Activated gamma-delta T cell treated with Interleukin-2 at 50 U/mL for 16 hours (primary cell): ENCODE measurements at places on chromosomes 13 and 19.

- DNase-seq = no peak
Observed at GRCh38 chr13:35767256-35767976, 290.9 kb upstream of the MAB21L1 start.

- no peak for DNase-seq
Observed at GRCh38 chr13:96299235-96299634, 209.3 kb downstream of the HS6ST3 start.

GRCh38 chr19:44712864-44713515 lies 14.0 kb downstream of the CEACAM16 start:
- DNase-seq = no peak

DNA sequence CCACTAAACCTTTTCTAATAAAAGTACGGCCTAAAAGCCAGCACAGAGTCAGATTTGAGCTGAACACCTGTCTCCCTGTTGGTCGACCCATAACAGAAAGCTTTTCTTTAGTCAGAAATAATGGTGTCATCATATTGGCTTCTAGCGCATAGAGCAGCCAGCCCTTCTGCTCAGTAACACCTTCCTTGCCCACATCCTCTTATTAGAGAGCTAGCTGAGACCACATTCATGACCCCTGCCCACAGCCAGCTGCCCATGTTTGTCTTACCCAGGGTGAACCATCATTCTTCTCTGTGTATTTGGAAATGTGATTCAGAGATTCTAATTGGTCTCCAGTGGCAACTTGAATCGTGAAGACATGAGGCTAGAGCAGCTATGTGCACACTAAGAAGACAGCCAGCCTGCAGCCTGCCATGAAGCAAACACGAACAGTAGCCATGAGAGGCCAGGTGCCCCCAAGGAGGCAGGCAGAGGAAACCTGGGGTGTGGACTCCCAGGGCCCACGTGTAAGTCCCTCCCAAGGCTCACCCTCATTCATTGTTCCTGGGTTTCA lies 82.3 kb upstream of the PDCD5 start:
- no peak for DNase-seq

DNA sequence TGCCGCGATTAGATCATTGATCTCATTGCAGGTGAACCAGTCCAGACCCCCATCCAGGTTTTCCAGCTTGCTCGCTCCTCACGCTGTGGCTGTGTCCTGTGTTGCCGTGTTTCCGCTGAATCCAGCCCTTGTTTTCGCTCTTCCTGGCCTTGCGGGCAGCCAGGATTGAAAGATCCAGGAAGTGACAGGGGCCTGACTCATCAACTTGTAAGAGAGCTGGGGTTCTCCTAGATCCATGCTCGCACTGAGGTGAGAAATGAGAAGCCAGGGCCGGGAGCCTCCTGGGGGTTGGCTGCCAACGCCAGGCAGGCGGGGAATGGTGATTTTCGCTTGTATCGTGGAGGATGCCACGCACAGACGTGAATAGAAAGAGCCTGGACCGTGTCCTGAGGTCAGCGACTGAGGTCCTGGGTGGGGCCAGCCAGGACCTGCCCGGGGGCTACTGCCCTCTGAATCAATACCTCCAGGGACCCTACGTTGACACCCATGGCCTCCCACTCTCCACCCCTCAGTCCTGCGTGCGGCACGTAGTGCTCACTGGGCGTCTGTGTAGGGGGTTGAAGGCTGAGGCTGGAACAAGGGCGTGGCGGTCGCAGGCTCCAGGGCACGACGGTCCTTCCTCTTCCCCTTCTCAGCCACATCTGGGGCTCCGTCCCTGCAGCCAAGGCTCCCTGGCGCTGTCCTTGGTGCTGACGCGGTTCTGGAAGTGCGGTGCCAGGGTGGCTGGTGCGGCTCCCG lies 7.3 kb upstream of the PTPRH start:
- peak; percentile 22 for DNase-seq

DNA sequence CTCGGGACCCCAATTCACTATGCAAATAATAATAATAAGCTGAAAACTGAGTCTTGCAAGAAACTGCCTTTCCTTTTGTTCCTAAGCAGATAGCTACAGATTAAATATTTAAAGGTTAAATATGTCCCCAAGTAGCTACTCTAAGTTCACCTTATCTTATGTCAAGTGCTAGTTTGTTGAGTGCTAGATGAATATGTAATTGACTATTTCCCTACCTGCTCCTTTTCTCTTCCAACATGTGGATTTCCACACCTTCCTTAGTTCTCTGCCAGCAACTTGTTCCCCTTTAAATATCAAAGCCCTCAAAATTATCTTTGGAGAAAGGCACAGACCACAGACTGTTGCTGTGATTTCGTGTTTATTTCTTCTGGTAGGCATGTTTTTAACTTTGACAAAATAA lies 709.2 kb upstream of the SLITRK1 start:
- DNase-seq = no peak

DNA sequence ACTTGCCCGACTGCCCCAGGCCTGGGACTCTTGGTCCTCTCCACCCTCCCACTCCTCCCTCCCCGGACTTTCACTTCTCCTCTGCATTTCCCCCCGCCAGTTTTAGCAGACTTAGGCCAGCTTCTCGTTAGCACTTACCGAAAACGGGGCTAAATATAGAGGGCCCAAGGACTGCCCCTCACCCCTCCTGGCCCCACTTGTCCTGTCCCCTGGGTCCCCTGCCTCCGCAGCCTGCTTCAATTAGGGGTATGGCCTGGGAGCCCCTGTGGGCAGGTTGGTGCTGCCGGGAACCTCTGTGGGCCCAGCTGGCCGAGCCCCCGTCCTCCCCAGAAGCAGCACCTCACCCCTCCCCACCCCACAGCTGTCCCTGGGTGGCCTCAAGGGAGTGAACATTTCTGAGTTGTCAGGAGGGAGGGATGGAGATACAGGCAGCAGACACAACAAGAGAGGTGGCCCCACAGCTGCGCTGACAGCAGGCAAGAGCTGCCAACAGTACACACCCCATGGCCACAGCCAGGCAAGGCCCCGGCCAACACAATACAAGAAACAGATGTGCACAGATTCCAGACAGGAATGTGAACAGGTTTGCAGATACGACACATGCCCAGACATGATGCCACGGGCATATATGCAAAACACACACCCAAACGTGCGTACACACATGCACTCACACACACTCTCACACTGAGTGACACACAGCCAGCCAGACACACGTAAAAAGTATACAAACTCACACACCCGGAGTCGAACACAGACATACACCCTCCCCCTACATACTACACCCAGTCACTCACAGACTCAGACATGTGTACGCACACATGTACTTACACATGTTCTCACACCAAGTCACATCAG lies 2.6 kb downstream of the POU2F2 start:
- DNase-seq = no peak

GRCh38 chr13:39536274-39536673 lies 66.7 kb downstream of the LHFPL6 start:
- no peak for DNase-seq

- DNase-seq = no peak
Observed at GRCh38 chr13:28052945-28053344, 47.4 kb downstream of the FLT3 start.

DNA sequence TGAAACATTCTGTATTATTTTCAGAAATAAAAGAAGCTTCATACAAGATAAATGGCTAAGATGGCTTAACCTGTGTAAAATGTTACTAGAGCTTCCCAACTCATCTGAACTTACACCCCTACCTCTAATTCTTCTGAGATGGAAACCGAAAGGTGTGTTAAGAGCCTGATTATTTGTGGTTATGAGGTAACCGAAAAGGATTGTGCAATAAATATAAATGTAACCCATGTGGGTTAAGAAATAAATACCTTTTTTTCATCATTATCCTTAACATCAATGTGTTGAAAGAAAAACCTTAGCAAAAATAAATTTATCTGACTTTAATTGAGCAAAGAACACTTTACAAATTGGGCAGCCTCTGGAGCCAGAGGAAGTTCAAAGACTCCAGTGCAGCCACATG lies 961.8 kb upstream of the SPRY2 start:
- DNase-seq = no peak

DNA sequence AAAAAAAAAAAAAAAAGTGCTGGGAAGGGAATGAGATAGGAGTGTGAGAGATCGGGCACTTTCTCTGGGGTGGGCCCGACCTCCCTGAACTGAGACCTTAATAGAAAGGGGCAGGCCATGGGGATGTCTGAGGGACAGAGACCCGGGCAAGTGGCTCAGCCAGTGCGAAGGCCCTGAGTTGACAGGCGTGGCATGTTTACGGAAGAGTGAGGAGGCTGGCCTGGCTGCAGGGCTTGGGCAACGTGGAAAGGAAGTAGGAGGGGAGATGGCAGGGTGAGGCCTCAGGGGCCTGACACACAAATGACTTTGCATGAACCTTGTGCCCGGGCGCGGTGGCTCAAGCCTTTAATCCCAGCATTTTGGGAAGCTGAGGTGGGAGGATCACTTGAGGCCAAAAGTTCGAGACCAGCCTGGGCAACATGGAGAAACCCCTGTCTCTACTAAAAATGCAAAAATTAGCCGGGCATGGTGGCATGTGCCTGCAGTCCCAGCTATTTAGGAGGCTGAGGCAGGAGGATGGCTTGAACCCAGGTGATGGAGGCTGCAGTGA lies 13.9 kb downstream of the FCHO1 start:
- DNase-seq = no peak

DNA sequence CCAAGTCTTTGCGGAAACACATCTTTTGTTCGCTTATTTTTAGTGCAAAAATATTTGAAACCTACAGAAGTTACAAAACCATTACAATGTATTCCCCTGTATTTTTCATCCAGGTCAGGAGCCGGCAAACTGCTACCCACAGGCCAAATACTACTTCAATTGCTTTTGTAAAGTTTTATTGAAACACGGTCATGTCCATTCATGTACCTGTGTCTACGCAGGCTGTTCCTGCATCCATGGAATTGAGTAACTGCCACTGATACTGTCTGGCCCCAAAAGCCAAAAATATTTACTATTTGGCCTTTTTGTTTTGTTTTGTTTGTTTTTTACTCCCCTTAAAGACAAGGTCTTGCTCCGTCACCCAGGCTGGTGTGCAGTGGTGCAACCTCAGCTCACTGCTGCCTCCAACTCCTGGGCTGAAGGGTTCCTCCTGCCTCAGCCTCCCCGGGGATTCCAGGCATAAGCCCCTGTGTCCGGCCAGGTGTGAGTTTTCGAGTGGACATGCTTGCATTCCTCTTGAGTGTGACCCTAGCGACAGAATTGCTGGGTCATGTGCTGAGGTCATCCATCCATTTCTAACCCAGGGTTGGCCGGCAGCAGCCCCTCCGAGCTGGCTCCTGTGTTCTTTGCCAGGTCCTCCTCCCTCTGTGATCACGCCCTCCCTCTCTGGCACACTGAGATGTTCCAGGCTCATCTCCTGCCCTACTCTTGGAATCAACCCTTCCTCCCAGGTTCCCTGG lies 10.9 kb upstream of the S1PR4 start:
- no peak for DNase-seq

GRCh38 chr13:71278512-71278911 lies 588.5 kb downstream of the DACH1 start:
- no peak for DNase-seq

DNA sequence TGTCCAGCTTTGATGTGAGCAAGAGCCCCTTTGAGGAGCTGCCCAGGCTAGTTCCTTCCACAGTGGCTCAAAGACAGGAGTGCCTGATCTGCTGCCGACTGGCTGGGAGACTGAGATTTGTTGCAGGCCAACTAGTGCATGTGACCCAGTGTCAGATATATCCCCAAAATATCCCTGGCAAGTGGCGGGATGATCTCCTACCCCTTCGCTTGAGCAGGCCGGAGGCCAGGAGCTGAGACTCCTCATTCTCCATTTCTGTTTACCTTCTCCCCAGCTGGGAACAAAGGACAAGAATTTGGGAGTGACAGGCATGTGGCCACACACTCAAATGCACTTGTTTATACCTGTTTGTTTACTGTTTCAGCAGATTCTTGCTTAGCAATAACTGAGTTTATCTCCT lies 37.1 kb upstream of the XPO4 start:
- DNase-seq = no peak

GRCh38 chr19:15828121-15828610 lies 12.7 kb upstream of the OR10H1 start:
- no peak for DNase-seq

GRCh38 chr19:3851254-3852176 lies 17.3 kb downstream of the ZFR2 start:
- DNase-seq = no peak

- peak; percentile 80 for DNase-seq
Observed at GRCh38 chr19:11125994-11126685, 29.4 kb downstream of the SPC24 start.

DNA sequence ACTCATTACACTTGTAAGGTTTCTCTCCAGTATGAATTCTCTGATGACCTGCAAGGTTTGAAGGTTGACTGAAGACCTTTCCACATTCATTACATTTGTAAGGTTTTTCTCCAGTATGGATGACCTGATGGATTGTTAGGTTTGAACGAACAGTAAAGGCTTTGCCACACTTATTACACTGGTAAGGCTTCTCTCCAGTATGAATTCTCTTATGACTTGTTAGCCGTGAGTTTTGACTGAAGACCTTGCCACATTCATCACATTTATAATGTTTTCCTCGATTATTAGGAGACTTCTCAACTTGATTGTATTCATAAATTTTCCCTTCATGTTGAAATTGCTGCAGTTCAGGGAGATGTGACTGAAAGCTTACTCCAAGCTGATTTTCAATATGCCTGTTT lies 6.8 kb upstream of the ZNF347 start:
- DNase-seq = no peak

DNA sequence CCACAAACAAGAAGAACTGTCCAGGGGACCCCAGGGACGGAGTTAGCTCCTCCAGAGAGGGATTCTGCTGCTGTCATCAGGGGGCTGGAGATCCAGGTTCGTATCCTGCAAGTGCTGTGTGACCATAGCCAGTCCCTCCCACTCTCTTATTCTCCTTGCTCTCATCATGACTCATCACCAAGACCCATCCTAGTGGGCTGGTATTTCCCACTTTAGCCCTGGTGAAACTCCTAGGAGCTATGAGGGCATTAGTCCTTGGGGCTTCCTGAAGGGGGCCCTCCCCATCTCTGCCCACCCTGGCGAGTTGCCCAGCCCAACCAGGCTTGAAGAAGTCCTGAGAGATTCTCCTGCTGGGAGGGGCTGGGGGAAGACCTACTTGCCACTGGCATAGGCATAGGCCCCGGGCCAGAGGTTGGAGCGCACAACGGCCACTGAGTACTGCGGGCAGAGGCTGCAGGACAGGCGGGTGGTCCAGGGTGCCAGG lies 7.5 kb upstream of the DMWD start:
- DNase-seq = no peak

DNA sequence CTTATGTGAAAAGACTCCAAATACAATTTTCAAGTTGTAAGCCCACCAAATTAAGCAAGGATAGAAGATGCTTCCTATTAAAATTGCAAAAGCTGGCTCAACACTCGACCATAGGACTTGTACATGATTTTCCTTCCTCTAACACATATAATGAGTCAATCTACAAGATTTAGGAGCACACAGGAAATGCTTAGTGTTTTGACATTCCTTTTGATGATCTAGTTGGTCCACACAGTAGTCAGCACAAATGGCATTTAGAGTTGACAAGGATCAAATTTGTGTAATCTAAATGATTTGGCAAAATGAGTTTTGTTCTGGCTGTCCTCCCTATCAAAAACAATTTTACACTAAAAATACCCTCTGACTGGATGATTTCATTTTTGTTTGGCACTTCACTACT lies 340.2 kb downstream of the DIAPH3 start:
- no peak for DNase-seq

GRCh38 chr13:29459813-29460355 lies 135.6 kb downstream of the SLC7A1 start:
- no peak for DNase-seq
